ENCODE measurements at places on chromosomes 5 and 9.

DNA sequence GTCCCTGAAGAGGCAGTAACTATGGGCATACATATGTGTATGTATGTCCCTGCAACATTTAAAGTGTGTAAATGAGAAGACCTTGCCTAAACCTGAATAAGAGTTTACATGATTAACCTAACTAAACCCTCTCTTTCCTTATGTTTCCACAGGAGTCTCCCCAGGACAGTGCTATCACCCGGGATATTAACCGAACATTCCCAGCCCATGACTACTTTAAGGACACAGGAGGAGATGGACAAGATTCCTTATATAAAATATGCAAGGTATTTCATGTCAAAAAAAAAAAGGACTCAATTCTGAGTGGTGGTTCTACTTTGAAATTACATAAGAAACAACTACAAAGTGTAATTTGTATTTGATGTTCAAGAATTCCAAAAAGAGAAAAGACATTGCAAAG lies 31.7 kb downstream of the GPR21 start:
- no peak overlapping the region for H3K27ac ChIP-seq
- no peak overlapping the region for H3K4me3 ChIP-seq
- peaks cover 31% of the 10 kb centered on the region for H3K36me3 ChIP-seq
- DNase-seq: no peak
- no peaks in the 10 kb centered on the region for H3K27me3 ChIP-seq

- no peak overlapping the region for H3K4me3 ChIP-seq
- no peak for DNase-seq
- no peaks in the 10 kb centered on the region for H3K4me1 ChIP-seq
- H3K27ac ChIP-seq: no peak overlapping the region
- H3K27me3 ChIP-seq: no peaks in the 10 kb centered on the region
These were observed 119.4 kb downstream of the CEP120 start for GRCh38 chr5:123303802-123304201.

DNA sequence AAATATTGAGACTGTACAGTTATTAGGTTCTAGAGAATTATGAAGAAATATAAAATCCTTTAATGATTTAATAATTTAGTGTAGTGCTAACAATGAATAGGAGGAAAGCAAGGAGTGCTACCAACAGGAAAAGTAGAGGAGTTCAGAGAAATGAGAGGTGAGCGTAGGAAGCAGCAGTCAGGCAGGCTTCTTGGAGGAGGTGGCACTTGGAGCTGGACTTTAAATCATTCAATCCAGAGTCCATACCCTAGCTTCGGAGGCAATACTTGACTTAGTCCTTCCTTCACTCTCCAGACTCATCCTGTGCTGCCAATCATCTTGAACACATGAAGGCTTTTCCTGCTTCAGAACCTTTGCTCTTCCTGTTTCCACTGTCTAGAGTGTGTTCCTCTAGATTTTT lies 254.3 kb downstream of the GRIA1 start:
- H3K4me1 ChIP-seq: no peaks in the 10 kb centered on the region
- no peak overlapping the region for H3K27ac ChIP-seq
- no peak overlapping the region for H3K4me3 ChIP-seq
- DNase-seq: no peak

DNA sequence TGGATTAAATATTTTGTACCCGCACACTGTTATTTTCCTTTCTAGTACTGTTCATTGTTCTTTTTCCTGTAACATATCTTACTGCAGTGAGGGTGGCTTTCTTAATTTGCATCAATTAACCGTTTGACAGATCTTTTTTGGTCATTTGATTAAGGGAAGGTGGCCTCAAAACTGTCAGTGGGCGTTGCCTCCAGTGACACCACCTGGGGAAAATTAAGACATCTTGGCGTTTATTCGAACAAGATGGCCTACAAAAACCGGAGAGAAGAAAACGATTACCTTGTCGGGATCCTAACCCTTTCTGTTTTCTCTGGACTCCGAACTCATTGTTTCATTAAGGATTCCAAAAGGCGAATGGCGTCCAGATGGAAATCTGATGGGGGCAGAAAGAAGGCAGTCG lies 2.0 kb downstream of the BASP1 start:
- H3K4me1 ChIP-seq: no peaks in the 10 kb centered on the region
- no peaks in the 10 kb centered on the region for H3K27me3 ChIP-seq
- H3K27ac ChIP-seq: no peak overlapping the region
- no peaks in the 10 kb centered on the region for H3K36me3 ChIP-seq
- H3K4me3 ChIP-seq: no peak overlapping the region

- no peak overlapping the region for H3K4me3 ChIP-seq
- no peaks in the 10 kb centered on the region for H3K36me3 ChIP-seq
- H3K27me3 ChIP-seq: no peaks in the 10 kb centered on the region
These were observed 209.0 kb upstream of the FBXL7 start for GRCh38 chr5:15290953-15291352.

- DNase-seq: no peak
- H3K4me1 ChIP-seq: no peaks in the 10 kb centered on the region
- H3K27ac ChIP-seq: no peak overlapping the region
- no peak overlapping the region for H3K4me3 ChIP-seq
- peaks cover 44% of the 10 kb centered on the region for H3K36me3 ChIP-seq
These were observed 33.5 kb downstream of the INSYN2B start for GRCh38 chr5:169946743-169947295.

All from DND-41 (cell line).